ENCODE measurements at places on chromosomes 1 and 21.

DNA sequence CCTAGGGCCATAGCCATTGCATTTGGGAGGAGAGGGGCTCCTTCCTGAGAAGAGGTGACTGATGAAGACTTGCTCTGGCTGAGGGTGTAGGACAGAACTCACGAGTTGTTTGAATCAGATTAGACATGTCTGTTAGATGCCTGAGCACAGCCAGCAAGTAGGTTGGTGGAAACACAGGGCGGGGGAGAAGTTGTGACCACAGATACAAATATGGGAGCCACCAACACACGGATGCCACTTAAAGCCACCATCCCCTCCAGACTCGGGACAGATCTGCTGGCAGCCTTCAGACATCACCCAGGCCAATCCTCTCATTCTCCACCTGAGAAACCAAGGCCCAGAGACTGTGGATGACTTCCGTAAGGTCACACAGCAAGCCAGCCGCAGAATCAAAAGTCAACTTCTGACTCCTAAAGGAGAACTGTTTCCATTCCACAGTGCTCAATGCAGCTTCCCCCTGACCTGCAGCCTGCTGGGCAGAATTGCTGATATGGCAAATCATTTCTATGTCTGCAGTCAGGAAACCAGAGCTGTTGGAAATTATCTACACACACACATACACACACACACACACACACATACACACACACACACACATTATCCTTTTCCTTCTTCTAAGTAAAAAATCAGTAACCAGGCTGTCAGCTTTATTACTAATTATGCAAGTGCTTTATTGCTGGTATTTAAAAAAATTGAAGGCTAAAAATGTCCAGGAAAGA is 176.4 kb upstream of the KLHDC7A start:
- DNase-seq = no peak

GRCh38 chr1:21154717-21155116 is 22.0 kb downstream of the EIF4G3 start:
- no peak for DNase-seq

GRCh38 chr1:162136760-162137159 is 67.3 kb downstream of the NOS1AP start:
- DNase-seq = no peak

- DNase-seq = no peak
Observed at GRCh38 chr1:203101813-203102634, 16.2 kb upstream of the MYOG start.

DNA sequence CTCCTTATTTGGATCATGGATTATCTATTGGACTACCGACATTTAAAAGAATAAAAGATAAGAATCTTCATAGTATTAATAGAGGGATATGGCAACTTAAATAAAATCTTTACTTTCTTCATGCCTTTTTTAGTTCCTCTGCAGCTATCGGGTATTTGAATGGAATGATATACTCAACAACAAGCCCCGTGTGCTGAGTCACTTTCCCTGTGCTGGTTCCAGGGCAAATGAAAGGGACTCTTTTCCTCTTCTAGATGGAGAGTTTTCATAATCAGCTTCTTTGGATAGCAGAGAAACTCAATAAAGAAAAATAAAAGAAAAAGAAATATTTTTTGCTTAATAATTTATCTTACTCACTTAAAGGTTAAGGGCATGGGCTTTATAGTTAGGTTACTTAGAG is 213.7 kb downstream of the LRRC40 start:
- DNase-seq = no peak

DNA sequence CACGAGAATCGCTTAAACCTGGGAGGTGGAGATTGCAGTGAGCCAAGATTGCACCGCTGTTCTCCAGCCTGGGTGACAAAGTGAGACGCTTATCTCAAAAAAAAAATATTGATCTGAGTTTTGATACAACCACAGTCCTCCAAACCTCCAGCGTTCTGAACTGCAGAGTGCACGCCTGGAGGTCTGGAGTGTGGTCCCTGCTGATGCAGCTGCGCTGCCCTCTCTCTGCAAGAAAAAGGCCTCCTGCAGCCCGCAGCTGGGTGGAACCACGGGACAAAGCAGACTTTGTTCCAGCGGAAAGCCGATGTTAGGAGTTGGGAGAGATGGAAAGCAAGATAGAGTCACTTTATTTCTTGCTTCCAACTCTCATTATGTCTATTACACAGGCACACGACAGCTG is 144.9 kb upstream of the SOD1 start:
- no peak for DNase-seq

DNA sequence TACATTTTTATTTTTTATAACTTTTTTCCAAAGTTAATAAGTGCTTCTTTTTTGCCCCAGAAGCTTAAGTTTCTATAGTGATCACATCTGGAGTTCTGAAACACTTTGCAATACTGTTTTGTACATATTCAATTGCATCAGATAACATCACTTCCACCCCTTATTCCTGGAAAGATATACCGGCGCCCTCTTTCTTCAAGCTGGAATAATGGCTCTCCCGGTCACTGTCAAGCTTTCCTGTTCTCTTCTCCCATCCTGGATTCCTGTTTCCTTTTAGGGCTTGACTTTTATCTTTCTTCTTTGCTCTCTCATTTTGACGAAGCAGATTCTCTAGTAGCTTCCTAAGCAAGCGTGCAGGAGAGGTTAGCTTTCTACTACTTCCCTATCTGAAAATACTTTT is 1866.8 kb downstream of the MRPL39 start:
- no peak for DNase-seq

Measured in stimulated activated CD4-positive, alpha-beta T cell treated with anti-CD3 and anti-CD28 coated beads, Interleukin-4, amount 100 ng/mL, for 4 hours (primary cell).